ENCODE measurements at places on chromosomes 3 and 15.

DNA sequence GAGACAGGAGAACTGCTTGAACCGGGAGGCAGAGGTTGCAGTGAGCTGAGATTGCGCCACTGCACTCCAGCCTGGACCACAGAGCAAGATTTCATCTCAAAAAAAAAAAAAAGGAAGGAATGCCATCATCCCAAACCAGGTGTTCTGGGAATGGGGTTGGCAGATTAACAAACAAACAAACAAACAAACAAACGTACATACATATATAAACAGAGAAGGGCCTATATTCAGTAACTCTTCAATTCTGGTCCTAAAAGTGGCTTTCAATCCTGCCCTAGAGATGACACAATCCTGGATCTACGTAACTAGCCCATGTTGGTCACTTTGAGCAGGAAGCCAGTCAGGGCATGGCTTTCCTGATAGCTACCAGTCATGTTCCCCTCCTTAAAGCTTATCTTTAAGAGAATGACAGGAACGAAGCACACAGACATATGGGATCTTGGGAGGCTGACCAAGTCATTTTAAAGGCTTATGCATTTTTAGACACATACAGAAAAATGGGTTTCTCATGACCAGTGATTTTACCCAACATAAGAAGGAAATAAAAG, 29.9 kb upstream of the RAB11A start:
- no peak for DNase-seq

GRCh38 chr3:120139140-120139539, 44.9 kb upstream of the GSK3B start:
- no peak for DNase-seq

- DNase-seq = no peak
Measured at GRCh38 chr3:88167173-88167572, 17.4 kb downstream of the C3orf38 start.

DNA sequence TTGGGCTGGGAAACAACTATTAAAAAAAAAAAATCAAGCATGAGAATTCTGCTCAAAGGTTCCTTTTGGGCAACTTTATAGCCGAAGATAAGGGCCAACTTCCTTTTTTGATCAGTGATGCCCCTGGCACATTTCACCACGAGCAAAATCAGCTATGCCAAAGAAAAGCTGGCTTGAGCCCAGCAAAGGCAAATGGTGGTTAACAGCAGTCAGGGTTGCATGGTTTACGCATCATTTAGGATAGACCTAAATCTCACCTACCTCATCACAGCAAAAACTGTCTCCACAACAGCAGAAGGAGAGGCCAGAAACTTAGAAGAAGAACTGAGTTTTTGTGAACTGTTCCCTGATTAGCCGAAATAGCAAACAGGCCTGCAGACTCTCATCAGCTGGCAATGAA, 220.1 kb upstream of the CDIN1 start:
- DNase-seq = no peak

DNA sequence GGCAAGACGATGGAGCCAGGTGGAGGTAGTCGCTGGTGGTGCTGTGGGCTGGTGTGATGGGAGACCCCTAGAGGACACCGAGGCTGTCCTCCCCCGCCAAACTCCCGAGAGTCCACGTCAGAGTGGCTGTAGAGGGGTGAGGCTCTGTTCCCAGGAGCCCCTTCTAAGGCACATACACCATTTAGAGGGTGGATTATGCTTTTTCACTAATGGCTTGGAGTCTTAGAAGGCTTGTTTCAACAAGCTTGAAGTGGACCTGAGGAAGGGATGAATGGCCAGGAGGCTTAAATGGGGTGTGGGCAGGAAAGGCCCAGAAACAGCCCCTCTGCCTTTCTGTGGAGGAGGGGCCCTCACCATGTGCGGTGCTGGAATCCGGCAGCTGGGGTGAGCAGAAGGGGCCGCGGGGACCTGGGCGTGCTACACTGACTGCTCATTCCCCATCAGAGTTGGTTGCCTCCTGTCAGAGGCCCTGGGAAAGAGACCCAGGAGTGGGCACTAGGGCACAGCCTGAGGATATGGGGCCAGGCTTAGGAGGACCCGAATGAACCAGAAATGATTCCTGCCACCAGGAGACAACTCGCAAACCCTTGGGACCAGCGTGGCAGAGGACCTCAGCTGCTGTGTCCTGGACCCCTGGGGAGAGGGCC, 66.2 kb downstream of the FEM1B start:
- DNase-seq = no peak

DNA sequence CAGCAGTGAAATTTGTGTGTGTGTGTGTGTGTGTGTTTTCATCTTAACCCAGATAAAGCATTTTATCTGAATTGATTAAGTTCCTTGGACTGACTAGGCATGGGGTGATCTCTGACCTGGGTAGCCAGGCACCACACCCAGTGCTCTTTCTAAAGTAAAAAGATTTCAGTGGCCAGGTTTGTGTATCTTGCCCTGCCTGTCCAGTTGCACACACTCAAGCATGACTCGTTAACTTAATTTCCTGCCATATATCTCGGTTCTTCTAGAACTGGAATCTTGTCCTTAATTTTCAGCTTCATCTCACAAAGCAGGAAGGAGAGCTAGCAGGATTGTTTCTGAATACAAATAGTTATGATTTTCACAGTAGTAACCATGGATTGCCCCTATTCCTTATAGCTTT, 17.0 kb downstream of the TM4SF18 start:
- no peak for DNase-seq

DNA sequence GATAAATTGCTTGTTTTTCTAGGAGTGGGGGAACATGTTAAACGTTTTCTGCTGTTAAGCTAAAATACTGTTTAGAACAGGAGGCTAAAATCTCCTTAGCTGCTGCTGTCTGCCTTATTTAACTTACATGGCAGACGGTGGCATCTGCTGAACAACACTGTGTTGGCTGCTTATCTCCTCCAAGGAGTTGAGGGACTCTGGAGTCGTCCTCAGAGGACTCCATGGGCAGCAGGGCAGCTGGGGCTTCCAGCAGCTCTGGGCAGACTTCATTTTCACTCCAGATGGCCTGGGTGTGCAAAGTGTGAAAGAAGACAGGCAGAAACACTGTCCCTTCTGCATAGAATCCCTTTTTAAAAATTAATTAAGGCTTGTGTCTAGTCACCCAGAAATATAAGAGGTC, 52.9 kb upstream of the NUDT16 start:
- DNase-seq = no peak

- no peak for DNase-seq
Measured at GRCh38 chr3:180362081-180362480, 239.9 kb upstream of the TTC14 start.

DNA sequence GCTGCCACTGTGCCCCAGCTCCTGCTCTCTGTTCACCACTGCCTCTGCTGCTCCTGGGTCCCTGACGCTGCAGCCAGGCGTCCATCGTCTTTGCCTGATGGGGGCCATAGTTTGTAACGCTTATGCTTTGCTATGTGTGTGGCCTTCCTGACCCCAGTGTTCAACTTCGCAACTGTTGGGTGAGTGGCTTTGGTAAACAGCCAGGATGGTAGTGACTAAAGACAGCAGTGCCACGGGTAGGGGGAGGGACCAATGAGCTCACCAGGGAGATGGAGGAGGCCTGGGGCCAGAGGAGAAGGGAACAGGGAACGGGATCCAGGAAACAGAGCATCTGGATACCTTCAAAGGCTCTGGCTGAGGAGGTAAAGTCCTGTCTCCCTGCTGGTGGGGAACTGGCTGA, 75.9 kb upstream of the ALDH1L1 start:
- DNase-seq = no peak

DNA sequence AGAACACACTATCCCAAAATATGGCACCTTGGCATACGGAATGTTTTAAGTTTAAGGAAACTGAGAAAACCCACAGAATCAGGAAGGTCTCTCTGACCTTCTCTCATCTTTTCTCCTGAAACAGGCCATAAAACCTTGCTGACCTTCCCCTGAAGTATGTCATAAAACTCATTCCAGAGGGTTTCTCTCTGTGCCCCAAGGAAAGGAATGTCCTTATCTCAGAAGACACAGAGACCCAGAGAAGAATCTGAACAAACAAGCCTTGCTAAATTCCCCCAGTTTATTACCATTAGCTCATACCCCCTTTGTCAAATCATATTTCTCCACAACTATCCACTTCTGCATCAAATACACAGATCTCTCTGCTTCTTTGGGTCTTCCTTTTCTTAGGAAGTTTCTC, 603.1 kb downstream of the MCTP2 start:
- no peak for DNase-seq

- no peak for DNase-seq
Measured at GRCh38 chr3:150407051-150407807, 869 bp upstream of the TSC22D2 start.

DNA sequence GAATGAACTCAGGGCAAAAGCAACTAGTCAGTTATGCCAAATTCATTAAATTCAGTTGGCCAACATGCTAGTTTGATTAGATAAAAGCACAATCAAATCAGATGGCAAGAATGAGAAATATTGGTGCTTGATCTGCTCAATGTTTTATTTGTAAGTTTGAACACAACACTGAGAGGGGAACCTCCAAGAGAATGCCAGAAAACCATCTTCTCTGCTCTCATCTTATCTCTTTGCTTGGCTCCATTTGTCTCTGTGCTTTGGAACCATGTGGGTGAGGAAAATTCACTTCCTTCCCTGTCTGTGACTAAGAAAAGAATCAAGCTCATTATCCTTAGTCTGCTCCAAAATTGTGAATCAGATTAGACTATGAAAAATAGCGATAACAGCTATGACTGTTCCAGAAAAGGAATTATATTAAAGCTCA, 43.6 kb upstream of the DCBLD2 start:
- no peak for DNase-seq

GRCh38 chr3:134879990-134880389, 84.9 kb downstream of the EPHB1 start:
- no peak for DNase-seq

- DNase-seq = peak; percentile 17
Measured at GRCh38 chr15:50166216-50166615, 15.8 kb upstream of the SLC27A2 start.

DNA sequence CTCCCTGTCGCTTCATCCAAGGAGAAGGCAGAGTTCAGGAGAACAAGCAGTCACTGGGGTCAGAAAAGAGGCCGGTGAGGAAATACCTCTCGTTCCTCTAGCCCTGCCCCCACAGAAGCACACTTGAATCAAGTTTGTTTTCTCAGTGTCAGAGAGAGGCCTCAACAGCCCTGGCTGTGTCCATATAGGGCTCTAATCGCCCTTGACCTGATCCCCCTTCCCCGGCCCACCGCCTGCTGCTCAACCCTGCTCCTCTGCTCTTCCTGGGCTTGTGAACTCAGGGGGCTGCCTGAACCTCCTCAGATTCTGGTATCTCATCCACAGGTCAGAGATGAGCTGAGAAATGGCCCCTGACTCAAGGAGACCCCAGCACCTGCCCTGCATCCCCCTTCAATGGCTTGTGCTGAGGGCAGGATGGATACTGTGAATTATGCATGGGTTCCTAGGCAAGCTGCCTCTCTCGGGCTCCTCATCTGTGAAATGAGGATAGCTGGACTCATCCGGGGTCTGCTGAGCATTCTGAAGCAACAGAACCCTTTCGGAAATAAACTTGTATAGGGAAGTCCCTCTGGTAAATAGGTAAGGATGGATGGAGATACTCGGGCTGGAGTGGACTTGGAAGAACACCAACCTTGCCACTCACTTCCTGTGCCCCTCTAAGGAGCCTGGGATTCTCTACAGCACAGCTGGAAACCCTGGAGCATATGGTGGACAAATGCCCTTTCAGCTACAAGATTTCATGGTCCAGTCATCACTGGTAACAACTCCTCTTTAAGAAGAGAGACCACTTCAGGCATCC, 147.5 kb downstream of the STT3B start:
- DNase-seq = no peak

- DNase-seq = no peak
Measured at GRCh38 chr3:62127116-62127515, 246.2 kb downstream of the FEZF2 start.

DNA sequence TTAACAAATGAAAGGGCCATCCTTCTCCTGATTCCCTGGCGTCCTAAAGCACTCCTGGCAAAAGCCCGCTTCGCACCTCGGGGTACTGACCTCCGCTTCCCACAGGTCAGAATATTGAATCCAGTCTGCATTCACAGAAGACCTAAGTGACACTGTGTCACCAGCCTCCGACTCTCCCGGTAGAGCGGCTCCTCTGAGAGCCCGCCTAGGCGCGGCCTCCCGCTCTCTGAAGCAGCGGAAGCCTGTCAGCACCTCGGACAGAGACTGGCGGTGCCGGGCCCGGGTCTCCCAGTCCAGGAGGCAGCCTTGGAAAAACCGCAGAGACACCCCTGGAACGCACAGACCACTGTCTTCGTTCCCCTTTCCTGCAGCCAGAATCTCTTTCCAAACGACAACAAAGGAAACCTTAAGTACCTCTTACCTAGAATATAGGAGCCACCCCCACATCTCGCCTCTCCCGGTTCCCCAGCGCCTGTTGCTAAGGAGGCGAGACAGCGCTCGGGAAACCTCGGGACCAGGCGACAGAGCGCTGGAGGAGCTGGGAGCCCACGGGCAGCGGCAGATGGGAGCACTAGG, 1.2 kb downstream of the GABRB3 start:
- no peak for DNase-seq

GRCh38 chr3:194036842-194037241, 99.1 kb upstream of the HES1 start:
- no peak for DNase-seq

DNA sequence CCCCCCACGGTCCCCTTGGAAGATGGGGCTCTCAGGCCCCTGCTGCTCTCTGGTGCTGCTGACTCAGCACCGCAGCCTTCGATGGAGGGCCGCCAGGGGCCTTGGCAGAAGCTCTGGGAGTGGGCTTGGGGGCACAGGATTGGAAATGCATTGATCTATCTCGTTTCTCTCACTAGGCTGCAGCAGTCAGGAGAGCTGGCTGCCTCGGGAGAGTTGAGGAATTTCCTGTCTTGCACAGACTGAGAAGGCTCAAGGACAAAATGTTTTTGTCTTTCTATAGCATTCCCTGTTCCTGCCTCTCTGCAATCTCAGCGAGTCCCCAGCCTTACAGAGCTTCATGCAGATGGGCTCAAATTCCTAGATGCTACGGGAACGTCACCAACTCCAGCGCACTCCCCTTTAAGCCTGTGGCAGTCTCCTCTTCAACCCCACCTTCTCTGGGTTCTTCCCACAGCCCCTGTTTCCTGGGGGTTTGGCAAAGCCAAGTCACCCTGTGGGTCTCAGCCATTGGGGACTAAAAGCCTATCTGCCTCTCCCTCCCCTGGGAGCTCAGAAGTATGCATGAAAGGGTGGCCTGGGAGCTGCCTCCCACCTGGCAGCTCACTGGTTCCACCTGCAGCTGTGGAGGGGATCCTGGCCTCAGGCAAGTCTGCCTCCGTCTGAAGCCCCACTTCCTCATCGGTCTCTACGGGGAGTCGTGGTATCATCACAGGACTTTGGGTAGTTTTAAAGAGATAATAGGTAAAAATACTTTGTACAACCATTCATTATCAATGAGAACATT, 127.4 kb upstream of the HACD2 start:
- no peak for DNase-seq

GRCh38 chr3:182597621-182598041, 195.7 kb upstream of the ATP11B start:
- DNase-seq = no peak

- DNase-seq = no peak
Measured at GRCh38 chr15:58357529-58358476, 74.0 kb upstream of the LIPC start.

- peak; percentile 75 for DNase-seq
Measured at GRCh38 chr3:113231827-113232253, 20.5 kb downstream of the BOC start.

- DNase-seq = no peak
Measured at GRCh38 chr15:85477730-85478129, 97.3 kb downstream of the AKAP13 start.

Data from H54 (cell line).